ENCODE measurements at places on chromosomes 1 and 21. TPM values are rescaled to one million over a fixed set of nuclear protein-coding genes. Genes with fewer than 3 reads are reported as not detected.

C1orf105 gene
- total RNA-seq, result not detected

DIO1 gene
- not detected for total RNA-seq

ALG14 gene
- 4.4 TPM for total RNA-seq

NUDC gene
- 21.5 TPM for total RNA-seq

FNDC5 gene
- total RNA-seq, result 4.0 TPM

MORN1 gene
- 6.4 TPM for total RNA-seq

FCRL1 gene
- not detected for total RNA-seq

DDR2 gene
- 155 TPM for total RNA-seq

CPLANE2 gene
- 11.5 TPM for total RNA-seq

PRELP gene
- total RNA-seq, result 0.37 TPM

FOXD3 gene
- not detected for total RNA-seq

IL19 gene
- total RNA-seq, result not detected

TNNT2 gene
- under 0.01 TPM for total RNA-seq

ZNF648 gene
- not detected for total RNA-seq

CREB3L4 gene
- 6.4 TPM for total RNA-seq

SPRR2A gene
- not detected for total RNA-seq

RERE gene
- 54.6 TPM for total RNA-seq

FCGR2B gene
- total RNA-seq, result not detected

LCE2C gene
- not detected for total RNA-seq

ADAMTS5 gene
- total RNA-seq, result 24.4 TPM

PCP4L1 gene
- total RNA-seq, result not detected

PLA2G5 gene
- 0.92 TPM for total RNA-seq

RXFP4 gene
- total RNA-seq, result not detected

FCRL5 gene
- not detected for total RNA-seq

Measured in smooth muscle cell of bladder (primary cell).